ENCODE measurements at places on chromosomes 4 and X. TPM values are rescaled to one million over a fixed set of nuclear protein-coding genes. Genes with fewer than 3 reads are reported as not detected.

Gene LONRF3
- total RNA-seq: 0.29 TPM

Gene PFKFB1
- 0.64 TPM for total RNA-seq

Gene ARX
- not detected for total RNA-seq

DNA sequence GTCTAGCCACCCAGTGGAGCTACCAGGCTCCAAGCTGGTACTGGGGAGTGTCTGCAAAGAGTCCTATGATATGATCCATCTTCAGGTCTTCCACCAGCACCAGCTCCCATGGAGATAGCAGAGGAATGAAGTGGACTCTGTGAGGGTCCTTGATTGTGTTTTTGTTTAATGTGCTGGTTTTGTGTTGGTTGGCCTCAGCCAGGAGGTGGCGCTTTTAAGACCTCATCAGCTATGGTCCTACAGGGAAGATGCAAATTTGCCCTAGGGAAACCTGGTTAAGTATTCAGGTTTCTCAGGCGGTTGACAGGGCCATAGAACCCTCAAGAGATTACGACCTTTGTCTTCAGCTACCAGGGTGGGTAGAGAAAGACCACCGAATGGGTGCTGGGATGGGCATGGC, 1141.1 kb downstream of the STIM2 start:
- no peak for DNase-seq

- no peak for DNase-seq
These were observed 129.5 kb upstream of the RBPJ start for GRCh38 chr4:26191353-26191752.

- no peak for DNase-seq
These were observed 56.0 kb upstream of the PGK1 start for GRCh38 chrX:78048052-78048451.

GRCh38 chrX:19849464-19850080, 37.8 kb downstream of the SH3KBP1 start:
- DNase-seq: no peak

- DNase-seq: no peak
These were observed 15.1 kb upstream of the PRSS12 start for GRCh38 chr4:118367872-118368271.

- DNase-seq: no peak
These were observed 2493.3 kb downstream of the ARAP2 start for GRCh38 chr4:33751050-33751449.

DNA sequence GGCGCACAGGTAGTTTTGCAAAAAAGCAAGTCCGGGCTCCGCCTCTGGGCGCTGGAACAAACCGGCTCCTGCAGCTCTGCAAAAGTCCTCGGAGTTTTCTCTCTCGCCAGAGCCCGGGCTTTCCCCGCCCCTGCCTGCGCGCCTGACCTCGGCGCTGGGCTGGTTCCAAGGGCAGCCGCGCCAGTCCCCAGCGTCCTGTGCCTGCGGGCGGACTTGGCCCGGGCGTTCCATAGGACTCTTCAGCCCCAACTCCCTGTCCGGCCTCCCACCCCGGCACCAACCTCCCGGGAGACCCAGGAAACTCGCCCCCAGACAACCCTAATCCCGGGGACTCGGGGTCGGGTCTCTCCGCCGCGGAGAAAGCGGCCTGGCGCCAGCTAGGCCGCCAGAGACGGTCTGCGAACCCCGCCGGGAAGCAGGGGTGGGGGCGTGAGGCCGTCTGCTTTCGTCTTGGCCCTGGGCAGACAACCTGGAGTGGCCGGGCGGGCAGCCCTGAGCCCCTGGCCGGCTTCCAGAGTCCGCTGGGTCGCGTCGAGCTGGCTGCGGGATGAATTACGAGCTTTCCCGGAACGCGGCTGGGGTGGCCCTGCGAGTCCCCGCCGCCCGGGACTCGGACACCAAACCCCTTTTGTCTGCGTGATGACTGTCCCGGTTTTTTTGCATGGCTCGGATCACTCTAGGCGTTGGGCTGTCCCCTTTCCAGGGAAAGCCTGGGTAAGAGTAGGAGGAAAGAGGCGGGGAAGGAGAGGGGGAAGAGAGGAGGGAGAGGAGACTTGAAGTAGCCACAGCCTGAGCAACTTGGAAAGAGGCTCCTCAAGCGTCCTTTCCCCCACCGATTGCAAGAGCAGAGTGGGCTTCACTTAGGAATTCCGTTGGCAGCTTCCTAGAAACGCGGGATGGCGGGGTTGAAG, 916 bp downstream of the MXRA5 start:
- DNase-seq: no peak

- no peak for DNase-seq
These were observed 175.1 kb upstream of the KIT start for GRCh38 chr4:54482529-54483200.

DNA sequence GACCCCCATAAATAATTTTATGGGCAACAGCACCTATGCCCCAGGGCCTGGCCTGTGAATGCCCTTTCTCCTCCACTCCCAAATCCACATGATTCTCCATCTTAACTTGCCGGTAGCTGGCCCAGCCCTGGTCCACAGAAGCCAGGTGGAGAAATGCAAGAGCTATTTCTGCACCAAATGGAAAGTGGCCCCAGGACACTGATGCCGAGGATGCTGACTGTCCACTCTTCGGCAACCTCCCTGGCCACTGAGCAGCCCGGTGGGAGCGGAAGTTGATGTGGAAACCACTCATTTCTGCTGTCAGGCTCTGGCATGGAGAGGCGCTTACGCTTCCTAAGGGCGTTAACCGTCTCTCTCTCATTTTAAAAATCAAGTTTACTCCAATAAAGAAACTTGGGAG, 58.8 kb downstream of the JAKMIP1 start:
- no peak for DNase-seq
